Stimulated activated CD4-positive, alpha-beta T cell treated with anti-CD3 and anti-CD28 coated beads, Interleukin-15, amount 100 ng/mL, for 48 hours (primary cell): ENCODE measurements at places on chromosomes 6 and 20.

- DNase-seq: no peak
These were observed 236.0 kb upstream of the SGK1 start for GRCh38 chr6:134553936-134554335.

- DNase-seq: no peak
These were observed at the start of gene SERPINB6 for GRCh38 chr6:2971420-2972218. TSS of gene SERPINB6 (minus strand) at chr6:2971567. CDS start at chr6:2959332, 12,235 bp downstream.

DNA sequence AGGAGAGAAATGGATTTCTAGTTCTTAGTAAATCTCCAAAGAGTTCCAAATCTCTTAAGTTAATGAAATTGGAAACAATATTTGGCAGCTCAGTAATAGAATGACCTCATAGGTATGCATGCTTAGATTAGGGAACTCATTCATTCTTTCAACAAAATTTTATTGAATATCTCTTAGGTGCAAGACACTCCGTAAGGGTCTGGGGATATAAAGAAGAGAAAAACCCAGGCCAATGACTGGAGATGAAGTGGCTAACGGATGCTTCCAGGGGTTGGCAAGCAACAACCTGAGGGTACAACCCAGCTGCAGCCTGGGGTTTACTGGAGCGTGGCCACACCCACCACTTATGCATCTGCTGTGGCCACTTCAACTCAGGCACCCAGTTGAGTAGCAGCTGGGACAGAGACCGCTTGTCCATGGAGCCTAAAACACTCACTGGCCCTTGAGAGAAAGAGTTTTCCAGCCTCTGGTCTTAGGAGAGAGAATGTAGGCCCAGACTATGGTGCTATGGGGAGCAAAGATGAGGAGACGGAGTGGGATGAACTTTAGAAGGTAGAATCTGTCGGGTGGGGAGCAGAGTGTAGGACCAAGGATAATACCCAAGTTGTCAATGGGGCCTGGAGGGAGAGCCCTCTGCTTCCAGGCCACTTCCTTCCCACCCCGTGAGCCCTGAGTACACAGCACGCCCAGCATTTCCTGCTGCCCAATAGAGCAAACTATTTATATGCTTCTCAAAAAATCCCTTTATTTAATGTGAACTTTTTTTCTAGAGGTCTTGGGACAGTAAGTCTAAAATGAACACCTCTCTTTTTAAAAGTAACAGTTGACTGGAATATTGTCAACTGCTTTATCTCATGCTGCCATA is 46.8 kb upstream of the PXDC1 start:
- no peak for DNase-seq

GRCh38 chr6:170297576-170298330 is 6.9 kb upstream of the DLL1 start:
- no peak for DNase-seq

- no peak for DNase-seq
These were observed 164.7 kb downstream of the FOXC1 start for GRCh38 chr6:1774226-1774915.

- DNase-seq: no peak
These were observed 96.6 kb upstream of the PROKR2 start for GRCh38 chr20:5413394-5413793.

DNA sequence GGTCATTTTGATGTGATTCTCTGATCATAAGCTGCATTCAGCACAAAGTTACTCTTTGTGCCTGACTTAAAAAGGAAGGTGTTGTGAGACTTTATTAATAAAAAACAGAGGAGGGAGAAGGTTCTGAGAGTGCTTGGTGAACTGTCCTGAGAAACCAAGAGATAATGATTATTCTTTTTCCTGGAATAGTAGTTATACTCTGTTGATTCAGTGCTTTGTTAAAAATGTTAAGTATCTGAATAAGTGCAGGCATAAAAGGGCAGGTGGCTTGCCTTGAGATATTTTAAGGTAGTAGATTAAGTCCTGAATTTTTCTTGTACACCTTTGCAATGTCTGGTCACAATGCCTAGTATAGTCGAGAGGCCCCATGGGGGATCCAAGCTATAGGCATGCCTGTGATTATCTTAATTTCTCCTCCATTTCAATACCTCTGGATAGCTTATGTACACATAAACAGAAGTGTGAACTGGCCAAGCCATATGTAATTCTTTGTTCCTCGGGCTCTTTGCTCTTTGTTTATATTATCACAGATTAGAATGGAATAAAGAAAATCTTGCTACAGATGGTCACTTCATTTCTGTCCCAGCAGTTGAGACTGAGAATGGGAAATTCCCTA is 50.0 kb downstream of the SOBP start:
- DNase-seq: no peak

GRCh38 chr20:50932016-50932485 is 814 bp upstream of the ADNP start:
- DNase-seq: no peak

DNA sequence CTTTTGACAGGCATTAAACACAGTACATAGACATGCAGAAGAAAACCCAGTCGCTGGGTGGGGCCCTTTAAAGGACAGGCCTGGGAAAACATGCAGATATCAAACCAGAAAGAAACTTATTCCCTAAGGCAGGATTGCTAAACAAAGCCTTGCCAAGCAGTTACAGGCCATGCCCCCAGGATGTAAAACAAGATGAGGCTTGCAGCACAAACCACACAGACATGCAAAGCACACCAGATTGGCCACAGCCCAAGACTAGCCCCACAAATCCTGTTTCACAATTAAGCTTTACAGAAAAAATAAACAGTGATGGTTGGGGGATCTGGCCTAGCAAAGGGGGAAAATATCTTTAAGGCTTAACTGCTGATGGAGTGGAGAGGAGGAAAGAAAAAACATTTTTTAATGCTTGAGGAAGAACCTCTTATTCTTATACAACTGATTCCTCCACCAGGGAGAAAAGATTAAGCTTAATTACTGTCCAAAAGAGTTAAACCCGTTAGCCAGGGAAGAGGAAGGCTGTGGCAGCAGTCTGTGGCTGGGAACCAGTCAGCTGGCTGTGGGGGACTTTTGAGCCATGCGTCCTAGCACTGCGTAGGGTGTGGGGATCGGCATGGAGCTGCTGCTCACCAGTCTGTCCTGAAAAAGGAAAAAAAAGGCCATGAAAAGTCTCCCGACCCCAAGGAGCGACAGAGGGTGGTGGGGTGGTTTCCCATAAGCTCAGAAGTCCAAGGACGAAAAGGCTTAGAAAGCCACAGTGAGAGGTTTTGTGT is 28.4 kb downstream of the COL19A1 start:
- DNase-seq: no peak

DNA sequence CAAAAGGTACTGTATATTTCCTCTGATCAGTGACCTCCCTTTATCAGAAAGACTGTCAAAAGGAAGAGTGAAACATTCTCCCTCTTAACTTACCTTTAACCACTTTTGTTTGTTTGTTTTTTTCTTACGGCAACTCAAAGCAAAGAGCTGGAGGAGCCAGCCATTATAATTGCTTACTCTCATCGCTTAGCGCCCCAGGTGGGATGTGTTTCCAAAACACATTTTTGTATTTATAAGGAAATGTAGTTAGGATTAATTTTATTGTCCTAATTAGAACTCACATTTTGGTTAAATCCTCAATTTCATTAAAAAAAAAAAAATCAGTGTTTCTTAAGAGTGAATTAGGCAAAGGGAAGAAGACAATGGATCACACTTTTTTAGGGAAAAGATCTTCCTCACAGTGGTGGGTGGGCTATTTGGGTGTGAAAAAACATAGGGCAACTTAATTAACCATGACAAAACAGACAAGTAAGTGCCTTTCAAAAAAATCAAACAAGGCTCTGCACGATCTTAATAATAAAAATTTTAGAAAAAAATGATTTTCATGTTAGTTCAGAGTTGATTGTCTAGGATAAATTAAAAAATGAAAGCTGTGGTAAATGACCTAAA is 1.2 kb upstream of the PHACTR2 start:
- DNase-seq: no peak

DNA sequence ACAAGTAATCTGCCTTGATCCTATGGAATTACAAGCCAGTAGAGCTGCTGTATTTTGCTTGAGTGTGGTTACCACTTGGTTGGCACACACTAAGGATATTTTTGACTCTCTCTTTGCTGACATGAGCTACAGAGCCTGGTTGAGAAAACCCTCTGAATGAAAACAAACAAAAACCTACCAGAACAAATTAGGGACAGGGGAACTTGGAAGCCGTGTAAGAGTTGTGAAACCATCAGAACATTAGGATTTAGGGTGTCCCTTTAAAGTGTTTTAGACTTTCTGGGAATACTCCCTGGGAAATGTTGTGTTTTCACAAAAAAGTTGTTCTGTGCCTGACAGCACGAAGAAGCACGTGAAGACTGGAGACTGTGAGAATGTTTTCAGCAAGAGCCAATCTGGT is 20.5 kb upstream of the PDE7B start:
- DNase-seq: no peak

DNA sequence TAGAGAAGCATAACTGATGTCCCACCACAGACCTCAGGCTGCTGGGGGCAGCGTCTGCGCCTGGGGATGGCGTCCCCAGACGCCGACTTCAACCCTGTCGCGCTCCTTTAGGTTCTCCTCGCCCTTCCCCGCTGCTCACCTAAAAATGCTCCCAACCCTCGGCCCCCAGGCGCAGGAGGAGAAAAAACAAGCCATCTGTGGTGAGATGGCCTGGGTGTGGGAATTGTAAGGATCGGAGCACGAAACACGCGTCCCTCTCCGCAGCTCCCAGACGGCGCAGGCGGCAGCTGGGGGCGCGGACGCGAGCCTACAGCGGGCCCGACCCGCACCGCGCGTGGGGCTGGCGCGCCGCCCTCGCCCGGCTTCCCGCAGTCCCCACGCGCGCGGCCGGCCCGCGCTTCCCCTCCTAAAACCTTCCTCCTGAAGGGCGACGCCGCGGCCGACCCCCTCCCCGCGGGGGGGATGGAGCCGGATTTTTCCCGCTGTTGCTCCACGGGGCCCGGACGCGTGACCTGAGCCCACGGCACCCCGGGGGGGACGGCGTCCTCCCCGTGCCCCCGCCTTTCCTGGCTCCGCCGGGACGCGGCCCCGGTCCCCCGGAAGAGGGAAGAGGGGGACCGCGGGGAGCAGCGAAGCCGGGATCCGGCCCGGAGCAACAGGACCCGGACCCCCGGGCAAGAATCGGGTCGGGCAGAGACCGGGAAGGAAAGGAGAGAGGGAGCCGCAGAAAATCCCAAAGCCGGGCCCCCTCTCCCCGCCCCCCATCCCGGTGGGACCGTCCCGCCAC is 611 bp downstream of the EPB41L2 start:
- no peak for DNase-seq

DNA sequence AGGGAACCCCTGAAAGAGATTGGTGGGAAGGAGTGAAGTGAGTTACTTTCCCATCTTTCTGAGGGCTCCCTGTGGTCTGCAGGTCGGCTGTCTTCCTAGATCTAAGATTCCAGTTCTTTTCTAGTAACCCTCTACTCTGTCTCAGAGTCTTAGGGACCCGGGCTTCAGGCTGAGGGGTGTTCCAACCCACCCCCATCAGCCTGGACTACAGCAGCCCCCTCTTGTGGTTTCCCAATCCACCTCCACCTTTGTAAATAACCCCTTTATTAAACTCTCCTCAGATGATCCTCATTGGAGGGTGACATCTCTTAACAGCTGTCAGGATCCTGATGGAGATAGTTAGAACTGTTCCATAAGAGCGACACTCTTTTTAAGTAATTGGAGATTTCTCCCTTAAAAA is 300.4 kb downstream of the LRFN2 start:
- no peak for DNase-seq

DNA sequence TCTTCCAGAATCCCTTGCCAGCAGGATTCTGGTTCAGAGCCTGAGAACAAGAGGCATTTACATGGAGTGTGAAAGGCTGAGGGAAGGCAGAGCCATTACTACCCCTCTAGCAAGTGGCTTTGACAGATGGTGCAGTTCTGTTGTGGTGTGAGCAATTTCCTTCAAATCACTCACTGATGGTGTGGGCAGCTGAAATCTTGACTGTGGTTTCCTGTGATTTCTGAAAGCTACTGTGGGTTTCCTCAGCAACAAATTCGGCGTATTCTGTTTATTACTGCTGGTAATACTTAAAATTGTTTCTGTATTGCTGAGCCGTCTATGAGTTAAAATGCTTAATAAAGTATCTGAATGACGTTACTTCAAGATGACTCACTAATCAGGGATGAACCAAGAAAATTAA is 181.5 kb upstream of the TCF21 start:
- no peak for DNase-seq

DNA sequence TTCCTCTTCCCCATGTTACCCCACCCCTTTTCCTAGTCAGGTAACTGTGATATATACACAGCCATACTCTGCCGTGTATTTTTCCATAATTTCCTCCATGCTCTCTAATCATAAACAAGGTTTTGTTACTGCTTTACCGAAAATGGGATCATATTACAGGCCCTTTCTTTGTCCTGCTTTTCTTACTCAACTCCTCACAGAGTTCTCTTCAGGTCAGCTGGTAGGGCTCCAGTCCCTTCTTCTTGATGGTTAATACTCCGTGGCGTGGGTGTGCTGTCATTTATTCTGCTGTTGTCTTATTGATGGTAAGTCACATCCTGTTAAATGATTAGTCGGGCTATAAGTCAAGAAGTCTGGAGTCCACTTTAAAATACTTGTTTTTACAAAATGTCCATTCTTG is 24.9 kb upstream of the PI16 start:
- DNase-seq: no peak

DNA sequence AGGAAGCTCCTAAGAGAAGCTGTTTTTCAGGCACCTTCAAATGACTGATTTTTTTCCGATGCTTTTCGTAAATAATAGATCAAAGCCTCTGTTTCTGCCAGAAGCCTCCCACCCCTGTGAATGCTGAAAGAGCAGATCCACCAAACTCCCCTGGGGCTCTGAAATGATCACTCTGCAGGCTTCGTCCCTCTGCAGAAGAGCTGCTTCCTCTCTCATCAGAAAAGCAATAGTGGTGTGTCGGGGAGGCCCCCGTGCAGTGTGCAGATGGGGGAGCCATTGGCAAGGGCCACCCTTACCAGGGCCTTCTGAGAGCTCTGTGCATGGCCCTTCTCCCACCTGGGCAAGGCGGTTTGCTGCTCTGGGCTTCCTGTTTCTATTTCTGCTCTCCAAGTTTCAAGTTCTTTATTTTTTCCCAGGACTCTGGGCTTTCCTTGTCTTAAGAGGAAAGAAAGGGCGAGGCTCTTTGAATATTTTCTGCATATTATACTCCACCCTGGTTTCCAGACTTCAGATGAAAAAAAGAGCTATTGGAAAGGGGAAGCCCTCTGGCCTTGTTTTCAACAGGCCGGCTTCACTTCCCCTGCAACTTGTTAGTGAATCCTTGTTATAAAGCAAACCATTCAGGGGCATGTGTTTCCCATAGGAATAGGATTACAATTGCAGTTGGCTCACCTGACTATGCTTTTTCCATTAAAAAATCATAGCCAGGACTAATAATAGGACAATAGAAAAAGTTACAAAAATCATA is 155.2 kb downstream of the TTLL2 start:
- no peak for DNase-seq
